ENCODE measurements at places on chromosomes 5 and 9.
A peak's percentile ranks its signal among the peaks of the same experiment; 100 is the strongest.

GRCh38 chr5:107450531-107450930 lies 220.2 kb downstream of the EFNA5 start:
- no peak for DNase-seq

- peak; percentile 20 for DNase-seq
Observed at GRCh38 chr9:35070823-35071813, 1.3 kb downstream of the VCP start.

DNA sequence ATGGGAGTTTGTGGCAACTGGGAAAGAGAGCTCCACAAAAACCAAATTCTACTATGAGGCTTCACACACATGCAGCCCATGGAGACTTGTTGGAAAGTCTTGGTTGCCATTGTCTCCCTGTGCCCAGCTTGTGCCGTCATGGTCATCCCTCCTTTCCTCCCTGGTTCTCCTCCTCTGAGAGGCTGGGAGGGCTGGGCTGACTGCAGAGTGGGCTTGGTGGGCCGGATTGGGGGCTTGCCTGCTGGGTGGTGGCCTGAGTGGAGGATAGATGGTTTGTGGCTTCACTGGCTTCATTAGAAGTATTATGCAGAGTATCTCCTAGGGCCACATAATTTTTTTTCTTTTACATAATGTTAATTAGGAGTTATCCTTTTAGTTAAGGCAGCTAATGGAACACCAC lies 52.3 kb upstream of the IRX2 start:
- DNase-seq = no peak

DNA sequence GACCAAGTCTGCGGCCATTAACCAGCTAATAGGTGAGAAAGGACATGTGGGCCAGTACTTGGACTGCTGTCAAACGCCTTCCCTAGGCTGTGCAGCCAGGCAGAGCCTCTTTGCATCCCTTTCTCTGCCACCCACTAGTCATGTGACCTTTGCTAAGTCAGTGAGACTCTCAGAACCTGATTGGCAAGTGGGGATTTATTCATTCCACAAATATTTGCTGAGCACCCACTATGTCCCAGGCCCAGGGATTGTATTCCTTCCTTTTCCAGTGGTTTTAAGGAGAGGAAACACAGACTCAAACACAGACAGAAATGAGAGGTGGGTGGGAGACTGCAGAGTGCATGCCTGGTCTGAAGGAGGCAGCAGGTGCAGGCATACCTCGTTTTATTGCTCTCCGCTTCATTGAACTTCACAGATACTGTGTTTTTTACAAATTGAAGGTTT lies 71.6 kb upstream of the GALNT10 start:
- DNase-seq = no peak

DNA sequence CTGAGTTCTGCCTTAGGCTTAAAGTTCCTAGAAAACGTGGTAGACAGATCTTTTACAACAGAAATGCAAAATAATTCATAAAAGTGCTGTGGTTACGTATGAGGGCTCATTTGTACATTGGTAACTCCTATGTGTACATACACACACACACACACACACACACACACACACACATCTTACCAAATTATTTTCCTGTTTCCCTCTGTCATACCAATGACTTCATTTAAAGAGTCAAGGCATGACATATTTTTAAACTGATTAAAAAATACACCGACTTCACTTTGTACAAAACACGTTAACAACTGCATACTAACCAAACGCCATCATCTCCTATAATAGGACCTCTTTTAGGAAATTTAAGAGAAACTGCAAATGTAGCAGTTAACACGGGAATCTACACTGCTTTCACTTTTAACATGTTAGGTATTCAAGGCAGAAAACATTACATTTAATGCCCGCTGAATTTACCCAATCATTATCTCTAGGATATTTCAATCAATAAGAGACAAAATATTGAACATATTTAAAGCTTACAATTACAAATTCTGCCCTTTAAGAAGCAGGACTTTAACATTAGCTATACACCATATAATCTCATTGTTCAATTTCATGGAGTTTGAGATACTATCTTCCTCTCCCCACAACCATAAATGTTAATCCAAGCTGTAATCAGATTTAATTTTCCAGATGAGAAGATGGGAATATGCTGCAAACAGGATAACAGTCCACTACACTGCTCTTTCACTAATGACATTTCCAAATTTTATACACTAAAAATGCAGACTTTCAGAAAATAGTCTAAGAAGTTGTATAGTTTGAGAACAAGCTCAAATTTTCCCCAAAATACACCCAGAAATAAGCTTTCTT lies 133.1 kb downstream of the DENND1A start:
- no peak for DNase-seq

DNA sequence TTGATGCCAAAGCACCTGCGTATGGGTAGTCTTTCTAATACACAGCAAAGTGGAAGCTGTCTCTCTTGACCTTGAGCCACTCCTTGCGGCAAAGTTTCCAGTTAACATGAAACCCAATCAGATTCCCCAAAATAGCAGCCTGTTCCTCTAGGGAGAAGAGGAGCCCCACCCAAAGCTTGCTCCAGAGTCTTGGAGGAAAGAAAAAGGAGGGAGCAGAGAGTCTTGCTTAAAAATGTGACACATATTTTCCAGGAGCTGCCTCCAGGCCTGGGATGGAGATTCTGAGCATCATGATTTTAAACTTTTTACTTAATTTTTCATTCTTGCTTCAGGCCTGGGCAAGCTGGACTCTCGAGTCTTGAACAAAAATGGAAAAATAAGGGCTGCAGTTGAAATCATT lies 223.5 kb upstream of the TNC start:
- no peak for DNase-seq

- no peak for DNase-seq
Observed at GRCh38 chr9:38362852-38363588, 29.5 kb upstream of the ALDH1B1 start.

DNA sequence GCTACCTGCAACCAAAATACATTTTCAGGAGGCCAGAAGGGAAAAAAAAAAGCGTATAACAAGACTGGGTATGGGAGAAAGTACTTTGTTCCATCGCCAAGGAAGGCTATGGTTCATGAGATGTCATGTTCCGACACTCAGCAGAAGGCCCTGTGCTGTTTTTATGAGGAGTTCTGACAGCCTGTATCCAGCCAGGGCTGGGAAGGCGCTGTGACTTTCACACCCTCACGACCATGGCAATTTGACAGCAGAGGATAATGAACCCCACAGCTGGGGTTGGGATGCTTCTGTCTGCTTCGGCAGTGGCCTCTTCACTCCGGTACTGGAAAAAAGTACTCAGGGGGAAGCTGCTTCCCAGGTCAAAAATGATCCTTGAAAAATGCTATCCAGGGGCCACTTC lies 154.4 kb downstream of the PRELID2 start:
- no peak for DNase-seq

- no peak for DNase-seq
Observed at GRCh38 chr5:9168791-9169556, 376.9 kb downstream of the SEMA5A start.

DNA sequence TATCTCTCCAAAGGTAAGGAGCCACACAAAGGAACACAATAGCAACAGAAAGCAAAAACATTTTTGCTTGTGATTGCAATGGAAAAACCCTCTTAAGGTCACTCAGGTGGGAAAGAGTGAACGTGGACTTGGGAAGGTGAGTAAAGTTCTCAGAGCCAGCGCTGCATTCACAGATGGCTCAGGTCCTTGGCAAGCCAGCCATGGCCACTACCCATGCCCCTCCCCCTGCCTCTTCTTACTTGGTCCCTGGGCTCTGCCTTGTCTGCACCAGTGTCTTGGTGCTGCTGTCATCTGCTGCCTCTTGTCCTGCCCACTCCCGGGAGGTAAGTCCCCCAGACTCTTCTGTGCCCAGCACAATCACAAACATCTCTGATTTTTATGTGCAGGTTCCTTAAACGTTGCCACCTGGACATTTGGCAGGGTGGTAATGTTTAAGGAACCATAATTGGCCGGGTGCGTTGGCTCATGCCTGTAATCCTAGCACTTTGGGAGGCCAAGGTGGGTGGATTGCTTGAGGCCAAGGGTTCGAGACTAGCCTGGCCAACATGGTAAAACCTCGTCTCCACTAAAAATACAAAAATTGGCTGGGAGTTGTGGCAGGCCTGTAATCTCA lies 74.6 kb downstream of the FEM1C start:
- DNase-seq = no peak

GRCh38 chr9:99823681-99824377 lies 2.1 kb downstream of the NR4A3 start:
- peak; percentile 85 for DNase-seq

DNA sequence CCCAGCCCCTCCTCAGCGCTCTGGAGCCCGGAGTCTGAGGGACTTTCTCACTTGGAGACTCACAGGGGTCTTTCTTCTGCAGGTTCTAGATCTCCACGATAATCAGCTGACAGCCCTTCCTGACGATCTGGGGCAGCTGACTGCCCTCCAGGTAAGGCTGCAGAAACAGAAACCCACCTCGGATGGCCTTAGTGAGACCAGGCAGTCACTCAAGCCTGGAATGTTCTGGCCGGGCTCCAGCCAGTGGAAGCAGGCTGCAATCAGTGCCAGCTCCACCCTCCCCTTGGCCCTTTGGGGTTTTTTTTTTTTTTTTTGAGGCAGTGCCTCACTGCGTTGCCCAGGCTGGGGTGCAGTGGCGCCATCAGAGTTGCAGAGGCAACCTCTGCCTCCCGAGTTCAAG lies 7.6 kb downstream of the LRSAM1 start:
- no peak for DNase-seq

Measured in stimulated activated CD4-positive, alpha-beta T cell treated with anti-CD3 and anti-CD28 coated beads, Interleukin-4, amount 100 ng/mL, for 24 hours (primary cell).